Cortex of kidney (tissue), 1 donor: ENCODE measurements at places on chromosomes 1 and 21.

DNA sequence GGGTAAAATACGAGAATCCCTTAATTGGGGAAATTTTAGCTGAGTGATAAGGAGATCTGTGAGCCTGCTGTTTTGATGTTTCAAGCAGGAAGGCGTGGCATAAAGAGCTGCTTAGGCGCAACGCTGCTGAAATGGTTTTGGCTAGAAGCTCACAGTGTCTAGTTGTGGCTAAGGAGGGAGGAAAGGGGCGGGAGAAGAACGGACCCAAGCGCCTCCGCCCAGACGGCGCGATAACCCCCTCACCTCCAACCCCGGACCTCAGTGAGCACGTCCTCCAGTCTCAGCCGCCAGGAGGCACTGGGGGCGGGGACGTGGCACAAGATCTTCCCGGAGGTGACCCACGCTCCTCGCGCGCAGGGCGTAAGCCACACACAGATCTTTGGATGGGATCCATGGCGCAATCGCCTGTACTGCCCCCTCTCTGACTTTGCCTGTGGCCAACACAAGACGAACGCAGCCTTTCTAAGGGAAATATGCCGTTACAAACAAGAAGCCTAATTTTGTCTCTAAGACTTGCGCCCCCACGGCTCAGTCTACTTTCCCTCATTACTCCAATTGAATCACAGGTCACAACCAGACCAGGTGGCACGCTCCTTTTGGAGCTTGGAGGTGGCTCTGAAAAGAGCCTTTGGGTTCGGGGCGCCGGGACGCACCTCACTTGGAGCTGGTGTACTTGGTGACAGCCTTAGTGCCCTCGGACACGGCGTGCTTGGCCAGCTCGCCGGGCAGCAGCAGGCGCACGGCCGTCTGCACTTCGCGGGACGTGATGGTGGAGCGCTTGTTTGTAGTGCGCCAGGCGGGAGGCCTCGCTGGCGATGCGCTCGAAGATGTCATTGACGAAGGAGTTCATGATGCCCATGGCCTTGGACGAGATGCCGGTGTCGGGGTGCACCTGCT lies 23.4 kb upstream of the RNF187 start:
- no peak for DNase-seq

GRCh38 chr1:156549390-156549789 lies 23.0 kb downstream of the IQGAP3 start:
- no peak for DNase-seq

DNA sequence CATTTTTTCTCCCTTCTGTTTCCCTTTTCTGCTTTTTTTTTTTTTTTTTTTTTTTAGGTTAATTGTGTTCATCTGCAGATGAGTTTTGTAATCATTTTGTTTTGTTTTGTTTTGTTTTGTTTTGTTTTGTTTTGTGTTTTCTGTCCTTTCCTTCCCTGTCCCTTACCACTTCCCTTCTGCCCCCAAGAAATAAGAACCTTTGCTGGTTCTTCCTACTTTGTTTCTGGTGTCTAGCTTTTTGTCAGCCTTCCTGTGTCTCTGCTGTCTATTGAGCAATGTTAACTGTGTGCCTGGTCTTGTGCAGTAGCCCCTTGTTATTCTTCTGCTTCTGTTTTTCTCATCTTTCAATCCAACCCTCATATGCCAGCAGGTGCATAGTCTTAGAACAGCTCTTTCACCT lies 46.0 kb downstream of the MPZL1 start:
- no peak for DNase-seq

DNA sequence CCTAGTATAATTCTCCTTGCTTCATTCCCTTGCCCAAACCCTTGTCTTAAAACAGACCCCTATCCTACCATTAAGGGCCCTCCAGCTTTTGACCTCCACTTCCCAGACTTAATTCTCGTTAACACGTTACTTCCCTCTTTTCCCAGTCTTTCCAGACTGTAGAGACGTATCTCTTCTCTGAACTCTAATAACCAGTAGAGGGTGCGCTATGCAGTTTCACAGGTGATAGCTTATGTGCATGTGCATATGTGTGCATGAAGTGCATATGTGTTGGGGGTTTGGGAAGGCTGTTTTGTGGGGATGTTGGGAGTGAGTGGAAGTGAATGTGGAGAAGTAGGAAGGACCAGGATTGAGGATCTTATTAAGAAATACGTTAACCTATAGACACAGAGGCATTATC lies 78.1 kb upstream of the CCDC190 start:
- DNase-seq = no peak

GRCh38 chr1:3788756-3789420 lies 7.4 kb downstream of the LRRC47 start:
- no peak for DNase-seq

GRCh38 chr1:117403597-117403996 lies 36.3 kb downstream of the MAN1A2 start:
- DNase-seq = no peak

DNA sequence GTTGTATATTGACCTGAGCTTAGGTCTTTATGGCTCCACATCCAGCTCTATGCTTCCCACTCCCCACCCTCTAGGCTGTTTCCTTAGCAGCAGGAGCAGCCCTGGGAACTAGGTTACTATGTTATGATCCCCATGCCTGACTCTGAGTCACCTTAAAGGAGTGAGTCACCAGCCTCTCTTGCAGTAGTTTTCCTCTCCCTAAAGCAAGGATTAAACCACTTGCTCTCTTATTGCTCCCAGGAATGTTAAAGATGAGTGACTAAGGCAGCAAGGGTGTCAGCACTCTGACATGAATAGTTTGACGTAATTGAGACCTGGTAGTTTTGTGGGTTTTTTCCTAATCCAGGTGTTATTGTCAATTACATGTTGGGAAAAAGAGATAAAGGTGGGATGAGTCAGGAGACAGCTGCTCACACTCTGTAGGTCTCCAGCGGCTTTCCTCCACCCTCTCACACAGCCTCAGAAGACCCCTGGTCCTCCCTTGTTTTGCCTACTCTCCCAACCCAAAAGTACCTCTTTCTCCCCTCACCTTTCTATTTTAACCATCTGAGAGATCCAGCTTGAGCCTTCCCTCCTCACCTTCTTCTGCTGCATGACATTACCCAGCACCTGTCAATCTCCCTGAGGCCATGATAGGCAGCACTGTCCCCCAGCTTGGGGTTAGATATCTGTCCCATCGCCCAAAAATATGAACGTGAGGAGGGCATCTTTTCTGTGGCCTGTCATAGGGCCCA lies 369.1 kb upstream of the VAMP3 start:
- no peak for DNase-seq

GRCh38 chr1:167752219-167752985 lies 30.6 kb downstream of the MPZL1 start:
- no peak for DNase-seq

DNA sequence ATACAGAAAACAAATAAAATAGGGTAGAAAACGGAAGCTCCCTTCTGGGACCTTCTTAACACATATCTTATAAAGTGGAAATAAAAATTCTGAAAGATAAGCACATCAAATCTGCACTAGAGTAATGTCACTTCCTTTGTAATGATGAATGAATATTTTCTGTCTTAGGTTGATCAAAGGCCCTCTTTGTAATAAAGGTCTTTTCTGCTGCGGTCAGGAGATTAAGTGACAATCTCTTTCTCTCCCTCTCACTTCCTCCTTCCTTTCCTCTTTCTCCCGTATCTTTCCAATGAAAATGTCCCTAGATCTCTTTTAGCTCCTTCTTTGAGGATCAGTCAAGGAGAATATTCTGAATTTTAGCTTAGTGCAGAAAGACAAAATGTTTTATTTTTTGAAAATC lies 33.8 kb downstream of the TMCO1 start:
- no peak for DNase-seq

- DNase-seq = no peak
Measured at GRCh38 chr1:204782118-204782700, 88.5 kb upstream of the NFASC start.

DNA sequence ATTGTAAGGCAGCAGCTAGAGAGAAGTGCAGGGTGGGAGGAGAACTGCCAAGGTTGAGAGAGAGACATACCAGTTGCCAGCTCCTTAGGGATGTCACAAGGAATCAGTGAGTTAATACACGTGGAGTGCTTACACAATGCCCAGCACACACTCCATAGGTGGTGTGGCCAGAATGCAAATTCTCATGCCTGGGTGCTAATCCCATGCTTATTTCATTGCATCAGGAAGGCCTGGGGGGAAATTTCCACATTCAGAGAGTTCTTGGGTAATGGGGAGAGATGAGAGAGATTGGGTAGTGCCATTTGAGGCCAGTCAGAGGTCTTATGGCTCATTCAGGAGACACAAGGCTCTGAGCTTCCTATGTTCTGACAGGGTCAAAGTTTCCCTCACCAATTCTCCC lies 38.7 kb downstream of the GJA5 start:
- no peak for DNase-seq

DNA sequence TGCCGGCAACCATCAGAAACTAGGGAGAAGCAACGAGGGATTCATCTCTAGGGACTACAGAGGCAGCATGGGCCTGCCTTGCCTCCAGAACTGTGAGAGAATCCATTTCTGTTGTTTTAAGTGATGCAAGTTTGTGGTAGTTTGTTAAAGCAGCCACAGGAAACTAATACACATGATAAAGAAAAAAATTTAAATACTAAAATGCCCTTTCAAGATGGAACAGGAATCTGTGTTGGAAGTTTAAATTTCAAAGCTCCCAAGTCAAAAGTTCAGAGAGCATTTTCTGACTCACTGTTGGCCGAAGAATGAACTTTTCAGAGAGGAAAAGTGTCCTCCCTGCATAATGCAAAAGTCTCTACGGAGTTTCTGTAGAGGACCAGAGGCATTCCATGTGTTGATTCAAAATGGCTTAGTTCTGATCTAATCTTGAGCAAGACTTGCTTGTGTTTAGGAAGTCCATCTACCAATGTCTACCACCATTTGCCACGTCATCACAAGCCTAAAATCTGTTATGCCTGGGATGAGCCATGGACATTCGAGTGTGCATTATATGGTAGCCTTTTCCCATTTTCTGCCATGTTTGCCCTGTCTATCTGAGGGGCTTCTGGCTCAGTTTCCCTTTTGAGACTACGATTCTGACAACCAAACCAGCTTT lies 22.4 kb upstream of the ARHGAP29 start:
- DNase-seq = no peak
